Upper lobe of left lung (tissue), 6 donors: ENCODE measurements at places on chromosomes 1 and 21. TPM values are rescaled to one million over a fixed set of nuclear protein-coding genes. Genes with fewer than 3 reads are reported as not detected.
A peak's percentile ranks its signal among the peaks of the same experiment; 100 is the strongest.

The ARHGEF16 gene
- total RNA-seq: 13.1 TPM

The RHBG gene
- not detected for total RNA-seq

The ADAMTS1 gene
- 38.8 TPM for total RNA-seq

The LRRN2 gene
- total RNA-seq: 2.1 TPM

The TEX38 gene
- total RNA-seq: not detected

The SPATA46 gene
- total RNA-seq: not detected

The ZNF281 gene
- total RNA-seq: 16.3 TPM

The RORC gene
- total RNA-seq: 19.9 TPM

The TCHH gene
- total RNA-seq: not detected

The BGLAP gene
- total RNA-seq: 1.9 TPM

The SLFNL1 gene
- 4.1 TPM for total RNA-seq

The ANGPTL3 gene
- not detected for total RNA-seq

The LRRC7 gene
- not detected for total RNA-seq

The CRNN gene
- total RNA-seq: not detected

The C1orf116 gene
- 196 TPM for total RNA-seq

The LORICRIN gene
- total RNA-seq: not detected

The GRIK1 gene
- 0.15 TPM for total RNA-seq

- DNase-seq: no peak
These were observed 6.2 kb upstream of the ASPM start for GRCh38 chr1:197152662-197153061.

GRCh38 chr1:74180490-74180889 lies 17.5 kb downstream of the LRRIQ3 start:
- DNase-seq: no peak

- no peak for DNase-seq
These were observed 215.4 kb downstream of the TOMM20 start for GRCh38 chr1:234913278-234913649.

- no peak for DNase-seq
These were observed 15.1 kb upstream of the PITHD1 start for GRCh38 chr1:23763041-23763577.

DNA sequence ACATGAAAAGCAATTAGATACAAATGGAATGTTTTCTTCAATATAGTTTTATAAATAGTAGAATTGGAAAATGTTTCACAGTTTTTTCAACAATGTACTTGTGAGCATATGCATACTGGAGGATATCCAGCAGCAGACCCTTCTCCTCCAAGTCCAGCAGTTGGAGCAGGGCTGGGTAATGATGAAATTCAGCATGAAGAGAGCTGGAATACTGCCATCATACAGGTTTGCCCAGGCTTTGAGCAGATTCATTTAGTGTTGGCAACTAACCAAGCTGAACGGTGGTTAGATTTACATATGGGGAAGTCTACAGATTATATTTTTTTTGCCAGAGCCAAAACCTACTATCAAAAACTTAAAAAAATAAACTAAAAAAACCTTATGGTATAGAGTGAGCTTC lies 38.3 kb downstream of the WDR3 start:
- DNase-seq: no peak

DNA sequence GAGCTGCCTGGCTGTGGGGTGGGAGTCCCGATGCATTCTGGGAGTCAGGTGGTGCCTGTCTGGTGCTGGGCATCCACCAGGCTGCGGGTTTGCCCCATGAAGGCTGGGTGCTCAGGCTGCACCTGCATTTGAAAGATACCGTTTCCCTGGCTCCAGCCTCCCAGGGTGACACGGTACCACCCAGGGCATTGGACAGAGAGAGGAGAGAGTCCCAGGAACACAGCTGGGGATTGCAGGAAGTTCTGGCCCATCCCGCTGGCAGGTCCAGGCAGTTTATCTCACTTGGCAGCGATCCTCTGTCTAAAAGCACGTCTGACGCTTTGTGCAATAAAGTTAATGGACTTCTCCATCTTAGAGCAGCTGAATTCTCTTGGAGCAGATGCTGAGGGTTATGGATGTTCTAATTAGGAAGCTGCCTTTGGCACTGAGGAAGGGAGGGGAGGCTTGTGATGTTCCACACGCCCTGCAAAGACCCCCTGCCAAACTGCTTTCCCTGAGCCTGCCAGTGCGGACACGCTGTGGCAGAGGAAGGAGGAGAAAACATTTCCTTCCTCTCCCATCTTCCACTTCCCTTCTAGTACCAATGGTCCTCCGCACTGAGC lies 246.9 kb downstream of the GRIK3 start:
- no peak for DNase-seq

- no peak for DNase-seq
These were observed 32.9 kb downstream of the HSF2BP start for GRCh38 chr21:43626390-43626789.

GRCh38 chr1:29230204-29230552 lies 556 bp downstream of the MECR start:
- DNase-seq: no peak

- no peak for DNase-seq
These were observed 42.9 kb upstream of the LGALS8 start for GRCh38 chr1:236480758-236481436.

DNA sequence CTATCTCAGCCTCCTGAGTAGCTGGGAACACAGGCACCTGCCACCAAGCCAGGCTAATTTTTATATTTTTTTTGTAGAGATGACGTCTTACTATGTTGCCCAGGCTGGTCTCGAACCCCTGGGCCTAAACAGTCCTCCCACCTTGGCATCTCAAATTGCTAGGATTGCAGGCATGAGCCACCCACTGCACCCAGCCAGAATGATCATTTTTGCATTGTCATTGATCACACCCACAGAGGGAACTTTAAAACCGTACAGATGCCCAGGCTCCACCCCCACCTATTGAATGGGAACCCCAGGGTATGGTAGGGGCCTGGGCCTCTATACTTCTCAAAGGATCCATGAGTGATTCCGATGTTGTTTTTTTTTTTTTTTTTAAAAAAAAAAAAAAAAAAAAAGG lies 36.7 kb downstream of the ETNK2 start:
- no peak for DNase-seq

GRCh38 chr1:168234846-168235547 lies 9.2 kb downstream of the SFT2D2 start:
- DNase-seq: no peak

- no peak for DNase-seq
These were observed 121.2 kb upstream of the SERBP1 start for GRCh38 chr1:67551375-67551774.

- DNase-seq: no peak
These were observed 3.4 kb upstream of the BMP8A start for GRCh38 chr1:39488012-39488545.

DNA sequence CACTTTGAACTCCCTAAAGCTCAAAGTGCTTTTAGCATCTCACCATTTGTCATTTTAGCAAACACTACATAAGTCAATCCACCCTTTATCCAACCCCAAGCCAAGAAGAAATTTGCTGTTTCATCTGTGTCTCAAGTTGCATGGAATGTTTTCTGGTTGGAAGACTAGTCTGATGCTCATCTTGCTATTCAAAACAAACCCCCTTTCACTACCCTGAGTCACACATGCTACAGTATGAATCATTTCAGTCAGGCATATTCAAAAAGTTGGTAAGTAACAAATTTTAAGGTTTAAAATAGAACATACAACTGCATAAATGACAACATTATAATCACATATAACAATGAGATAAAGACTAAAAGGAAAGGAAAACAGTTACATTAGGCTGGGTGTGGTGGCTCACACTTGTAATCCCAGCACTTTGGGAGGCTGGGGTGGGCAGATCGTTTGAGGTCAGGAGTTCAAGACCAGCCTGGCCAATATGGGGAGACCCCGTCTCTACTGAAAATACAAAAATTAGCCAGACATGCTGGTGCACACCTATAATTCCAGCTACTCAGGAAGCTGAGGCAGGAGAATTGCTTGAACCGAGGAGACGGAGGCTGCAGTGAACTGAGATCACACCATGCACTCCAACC lies 38.7 kb downstream of the DSTYK start:
- no peak for DNase-seq

- DNase-seq: no peak
These were observed 14.7 kb downstream of the WNT3A start for GRCh38 chr1:228021355-228022030.

GRCh38 chr1:16175610-16176553 lies 20.0 kb upstream of the EPHA2 start:
- DNase-seq: peak; percentile 94

DNA sequence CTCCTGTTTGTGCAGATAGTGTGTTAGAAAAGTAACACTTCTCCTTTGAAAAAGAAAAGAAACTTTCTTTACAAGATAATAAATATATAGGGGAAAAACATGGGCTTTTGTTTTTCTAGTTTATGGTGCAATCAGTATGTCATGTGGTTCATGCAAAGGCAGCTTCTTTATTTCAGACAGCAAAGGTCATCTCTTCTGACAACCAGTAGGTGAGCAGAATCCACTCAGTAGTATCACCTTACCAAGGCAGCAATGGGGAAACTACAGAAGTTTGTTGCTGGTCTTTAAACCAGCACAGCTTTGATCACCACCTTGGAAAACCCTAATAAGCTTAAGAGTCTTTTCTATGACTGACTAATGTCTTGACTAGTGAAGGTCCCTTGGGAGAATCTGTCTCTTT lies 13.0 kb upstream of the SAMSN1 start:
- DNase-seq: no peak

DNA sequence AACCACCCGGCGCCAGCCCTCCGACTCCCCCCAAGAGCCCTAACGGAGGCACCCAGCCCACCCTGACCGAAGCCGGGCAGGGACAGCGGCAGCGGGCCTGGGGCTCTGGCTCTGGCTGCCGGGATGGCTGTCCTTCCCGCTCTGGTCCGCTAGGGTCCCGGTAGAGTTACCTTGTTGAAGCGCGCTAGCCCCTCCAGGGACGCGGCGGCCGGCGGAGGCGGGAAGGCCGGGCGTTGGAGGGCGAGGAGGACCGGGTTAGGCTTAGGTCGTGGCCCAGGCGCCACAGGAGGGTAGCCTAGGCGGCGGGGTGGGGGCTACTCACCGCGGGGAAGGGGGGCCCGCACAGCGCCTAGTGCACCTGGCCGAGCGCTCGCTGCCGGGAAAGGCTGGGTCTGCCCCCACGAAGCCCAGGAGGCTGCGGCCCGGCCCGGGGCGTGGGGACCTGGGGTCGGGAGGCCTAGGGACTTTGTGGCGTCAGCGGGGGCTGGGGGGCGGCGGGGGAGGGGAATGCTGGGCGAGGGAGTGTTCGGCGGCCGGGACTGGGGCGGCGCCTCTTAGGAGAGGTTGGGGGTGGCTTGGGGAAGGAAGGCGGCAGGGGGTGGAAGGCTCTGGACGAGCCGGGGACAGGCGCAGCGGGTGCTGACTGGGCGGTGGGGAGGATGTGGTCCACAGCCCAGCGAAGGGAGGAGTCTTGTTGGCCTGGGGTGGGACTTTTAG lies at the start of gene TRIM17:
TRIM17 (minus strand) TSS at position 645 of the 717 bp plus-strand sequence. CDS start 1,789 bp downstream, outside the sequence.
- peak; percentile 89 for DNase-seq

DNA sequence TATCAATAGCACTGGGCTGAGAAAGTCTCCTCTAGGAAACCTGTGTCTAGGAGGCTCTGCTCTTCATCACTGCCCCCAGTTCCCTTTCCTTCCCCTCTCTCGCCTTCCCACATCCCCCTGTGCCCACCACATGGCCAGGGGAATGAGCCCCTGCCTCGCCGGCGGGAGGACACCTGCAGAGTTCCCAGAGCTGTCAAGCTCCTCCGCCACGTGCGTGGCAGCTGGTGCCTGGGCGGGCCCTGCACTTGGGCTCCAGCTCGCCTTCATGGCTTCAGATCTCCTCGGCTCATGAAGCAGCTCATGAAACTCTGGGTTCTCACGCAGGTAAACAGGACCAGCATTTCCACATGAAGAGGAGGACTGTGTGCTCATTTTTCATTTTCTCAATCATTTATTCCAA lies 62.8 kb downstream of the SIM2 start:
- DNase-seq: peak; percentile 61

DNA sequence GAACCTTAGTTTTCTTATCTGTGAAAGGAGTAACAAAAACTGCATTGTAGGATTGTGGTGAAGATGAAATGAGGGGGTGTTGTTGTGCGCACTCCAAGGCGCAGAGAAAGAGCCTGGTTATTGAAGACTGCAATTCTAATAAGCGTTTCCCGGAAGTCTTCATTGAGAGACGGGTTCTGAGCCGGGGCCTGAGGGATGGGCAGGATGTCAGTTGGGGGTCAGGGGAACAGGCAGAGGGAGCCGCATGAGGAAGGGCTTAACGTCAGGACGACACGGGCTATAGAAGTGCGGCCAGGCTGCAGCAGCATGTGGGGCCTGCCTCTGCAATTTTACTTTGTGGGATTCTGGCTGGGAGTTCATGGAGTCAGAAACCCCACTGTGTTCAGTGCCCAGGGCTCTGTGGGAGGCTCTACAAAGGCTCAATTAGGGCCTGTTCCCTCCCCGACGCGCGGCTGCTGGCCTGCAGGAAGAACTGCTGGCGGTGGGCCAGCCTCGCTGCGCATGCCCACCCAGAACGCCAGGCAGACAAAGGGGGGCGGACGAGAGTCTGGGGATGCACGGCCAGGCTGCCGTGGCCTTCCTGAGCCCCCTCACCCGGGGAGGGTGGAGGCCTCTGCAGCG lies 20.7 kb downstream of the TRIM62 start:
- peak; percentile 88 for DNase-seq

GRCh38 chr21:38380481-38381137 lies 117.7 kb downstream of the ERG start:
- no peak for DNase-seq

GRCh38 chr1:56188221-56188620 lies 391.1 kb downstream of the PLPP3 start:
- no peak for DNase-seq

DNA sequence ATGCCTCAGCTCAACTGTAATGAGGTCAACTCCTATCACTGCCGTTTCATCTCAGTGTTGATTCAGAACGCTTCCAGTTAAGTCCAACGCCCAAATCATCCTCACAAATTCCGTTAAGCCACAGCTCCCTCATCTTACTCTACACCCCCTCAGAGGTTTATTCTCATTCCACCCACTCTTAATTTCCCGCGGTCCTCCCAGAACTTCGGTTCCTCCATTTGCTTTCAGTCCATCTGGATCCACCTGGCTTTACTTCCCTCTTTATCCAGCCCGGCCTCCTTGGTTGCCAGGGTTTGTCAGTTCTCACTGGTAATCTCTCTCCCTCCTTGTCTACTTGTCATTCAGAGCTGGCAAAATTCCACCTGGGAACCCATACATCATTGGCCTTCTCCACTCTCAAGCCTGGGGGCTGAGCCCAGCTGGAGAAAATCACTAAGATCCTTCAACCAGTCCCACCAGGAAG lies 51.3 kb upstream of the RUNX1 start:
- no peak for DNase-seq
